Articular chondrocyte of knee joint (primary cell): ENCODE measurements at places on chromosomes 11 and 22. TPM values are rescaled to one million over a fixed set of nuclear protein-coding genes. Genes with fewer than 3 reads are reported as not detected.

The TRIM49D2 gene
- not detected in 2 replicates for total RNA-seq

The CYTH4 gene
- not detected in 2 replicates for total RNA-seq

The TSGA10IP gene
- not detected in 2 replicates for total RNA-seq

The EHD1 gene
- 72.4 and 90.2 TPM in 2 replicates for total RNA-seq

The YPEL1 gene
- total RNA-seq = 1.9 and 2.0 TPM in 2 replicates

The DBX1 gene
- not detected in 2 replicates for total RNA-seq

The RFPL2 gene
- not detected in 2 replicates for total RNA-seq

The ATG16L2 gene
- total RNA-seq = 10.3 and 10.7 TPM in 2 replicates

The OVOL1 gene
- total RNA-seq = not detected in 2 replicates
